ENCODE measurements at places on chromosomes 11 and 22.

DNA sequence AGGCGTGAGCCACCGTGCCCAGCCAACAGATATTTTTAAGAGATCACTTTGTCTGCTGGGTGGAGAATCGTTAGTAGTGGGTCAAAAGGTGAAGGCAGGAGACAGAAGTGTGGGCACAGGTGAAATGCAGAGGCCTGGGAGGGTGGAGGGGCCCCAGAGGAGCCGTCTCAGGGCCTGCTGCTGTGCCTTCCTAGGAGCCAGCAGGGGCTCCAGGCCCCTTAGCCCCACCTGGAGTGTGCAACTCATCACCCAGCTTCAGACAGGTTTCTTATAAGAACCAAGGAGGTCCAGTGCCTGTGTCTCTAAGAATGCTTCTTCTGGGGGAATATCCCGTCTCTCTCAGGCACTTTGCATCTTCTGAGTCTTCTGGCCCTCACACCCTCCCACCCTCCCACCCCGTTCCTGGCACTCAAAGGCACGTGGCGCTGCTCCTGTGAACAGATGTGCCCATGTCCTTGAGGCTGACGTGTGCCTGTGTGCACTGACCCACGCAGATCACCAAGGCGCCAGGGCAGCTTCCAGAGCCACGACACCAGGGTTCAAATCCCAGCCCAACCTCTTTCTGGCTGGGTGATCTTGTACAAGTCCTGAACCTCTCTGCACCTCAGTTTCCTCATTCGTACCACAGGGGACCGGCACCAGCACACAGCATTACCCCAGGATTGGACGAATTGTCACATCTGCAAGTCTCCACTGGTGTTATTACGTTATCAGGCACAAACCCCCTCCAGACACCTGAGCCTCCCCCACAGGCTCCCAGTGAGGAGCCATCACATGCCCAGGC is 3.4 kb downstream of the ARSA start:
- no peak for DNase-seq

- DNase-seq: no peak
These were observed 41.6 kb downstream of the CD44 start for GRCh38 chr11:35180317-35181233.

DNA sequence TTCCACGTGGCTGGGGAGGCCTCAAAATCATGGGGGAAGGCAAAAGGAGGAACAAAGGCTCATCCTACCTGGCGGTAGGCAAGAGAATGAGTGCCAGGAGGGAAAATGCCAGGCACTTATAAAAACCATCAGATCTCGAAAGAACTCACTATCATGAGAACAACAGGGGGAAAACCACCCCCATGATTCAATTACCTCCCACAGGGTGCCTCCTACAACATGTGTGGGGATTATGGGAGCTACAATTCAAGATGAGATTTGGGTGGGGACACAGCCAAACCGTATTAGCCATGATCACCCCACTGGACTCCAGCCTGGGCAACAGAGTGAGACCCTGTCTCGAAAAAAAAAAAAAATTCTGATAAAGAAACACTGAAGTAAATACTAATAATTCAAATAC is 87.1 kb downstream of the FCHSD2 start:
- DNase-seq: no peak

- no peak for DNase-seq
These were observed 188.5 kb upstream of the ISX start for GRCh38 chr22:34877506-34877905.

DNA sequence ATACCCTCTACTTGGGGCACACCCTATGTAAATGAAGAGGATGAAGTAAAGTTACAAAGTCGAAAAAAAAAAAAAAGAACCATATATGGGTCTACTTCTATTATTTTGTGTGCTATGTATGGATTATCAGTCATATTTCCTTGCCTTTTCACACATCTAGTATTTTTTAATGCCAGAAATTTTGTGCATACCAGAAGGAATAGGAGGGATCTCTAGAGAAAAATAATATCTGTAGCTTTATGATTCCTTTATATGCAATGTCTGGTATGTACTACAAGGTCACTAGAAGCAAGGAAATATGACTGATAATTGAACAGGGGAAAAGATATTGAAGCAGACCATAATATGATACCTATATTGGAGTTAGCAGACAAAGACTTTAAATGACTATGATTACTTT is 713.4 kb downstream of the OPCML start:
- no peak for DNase-seq

- DNase-seq: peak; percentile 85
These were observed at the start of gene PTPMT1 for GRCh38 chr11:47565340-47566148. TSS of gene PTPMT1 (plus strand) at chr11:47565599. CDS start at chr11:47565623, 24 bp downstream.

DNA sequence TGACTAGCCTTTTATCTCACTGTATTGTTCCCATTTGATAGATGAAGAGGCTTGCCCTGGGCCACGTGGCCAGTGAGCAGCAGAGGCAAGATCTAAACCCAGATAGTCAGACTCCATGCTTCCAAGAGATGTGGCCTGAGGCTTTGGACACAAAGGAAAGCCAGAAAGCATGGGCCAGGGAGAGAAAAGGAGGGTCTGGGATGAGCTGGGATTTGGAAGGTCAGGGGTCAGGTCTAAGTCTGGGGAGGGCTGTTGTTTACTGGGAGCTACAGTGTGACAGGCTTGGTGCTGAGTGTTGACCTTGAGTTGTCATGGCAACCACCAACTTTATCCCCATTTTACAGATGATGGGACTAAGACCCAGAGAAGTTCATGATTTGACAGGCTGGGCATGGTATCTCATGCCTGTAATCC is 2.1 kb downstream of the SLC35E4 start:
- DNase-seq: peak; percentile 2

DNA sequence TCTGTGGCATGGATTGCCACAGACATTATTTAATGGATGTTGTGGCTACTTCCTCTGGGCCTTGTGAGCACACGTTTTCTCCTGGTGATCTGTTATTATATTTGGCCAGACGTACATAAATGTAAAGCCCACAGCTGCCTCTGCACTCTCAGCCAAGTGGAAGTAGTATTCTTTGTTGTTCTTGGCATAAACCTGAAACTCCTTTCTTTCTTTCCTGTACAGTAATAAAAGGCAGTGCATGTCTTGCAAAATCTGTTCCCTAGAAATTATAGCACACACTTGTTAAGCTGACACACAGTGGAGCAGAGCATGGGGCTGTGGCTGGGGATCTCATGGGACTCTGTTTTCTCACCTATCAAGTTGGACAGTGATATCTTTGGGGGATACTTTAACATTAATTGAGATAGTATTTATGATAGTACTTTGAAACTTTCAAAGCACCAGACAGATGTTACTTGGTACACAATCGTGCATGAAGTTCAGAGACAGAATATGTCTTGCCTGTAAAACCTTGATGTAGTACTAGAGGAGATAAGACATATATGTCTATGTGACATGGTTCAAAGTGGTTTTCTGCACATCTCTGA is 20.9 kb downstream of the PANX1 start:
- no peak for DNase-seq

DNA sequence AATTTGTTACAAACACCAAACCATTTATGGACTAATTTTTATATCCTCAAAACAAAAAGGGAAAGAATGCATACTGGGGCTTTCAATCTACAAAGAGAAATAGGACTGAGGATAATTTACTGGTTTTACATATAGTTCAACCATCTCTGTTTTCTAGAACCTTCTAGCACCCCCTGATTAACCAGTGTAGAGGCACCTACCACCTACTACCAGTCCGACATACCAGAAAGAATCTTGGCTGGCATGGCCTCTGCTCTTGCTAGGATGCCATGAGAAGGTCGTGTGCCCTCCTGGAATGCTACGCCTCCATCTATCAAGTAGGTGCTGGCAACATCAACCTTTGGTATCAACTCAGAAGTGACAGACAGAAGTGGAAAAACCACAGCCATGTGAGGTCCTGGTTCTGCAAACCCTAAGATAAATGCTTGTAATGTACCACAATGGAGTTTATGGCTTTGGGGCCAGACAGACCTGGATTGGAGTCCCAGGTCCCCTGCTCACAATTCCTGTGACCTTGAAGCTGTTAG is 28.2 kb downstream of the MYH9 start:
- no peak for DNase-seq

GRCh38 chr11:3865388-3866193 is 10.1 kb downstream of the STIM1 start:
- peak; percentile 34 for DNase-seq

DNA sequence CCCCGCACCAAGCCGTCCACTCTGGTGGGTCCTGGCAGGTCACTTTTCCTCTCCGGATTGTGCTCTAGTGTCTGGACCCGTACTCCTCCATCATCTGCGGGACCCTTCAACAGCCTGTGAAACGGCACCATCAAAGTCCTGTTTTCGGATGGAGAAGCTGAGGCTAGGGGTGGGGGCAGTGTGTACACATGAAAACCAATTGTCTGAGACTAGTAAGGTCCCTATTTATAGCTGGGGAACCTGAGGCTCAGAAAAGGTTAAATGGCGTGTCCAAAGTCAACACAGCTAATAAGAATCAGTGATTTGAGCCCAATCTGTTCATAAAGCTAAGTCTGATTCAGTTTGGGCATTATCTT is 668 bp upstream of the LRRC32 start:
- DNase-seq: no peak

GRCh38 chr11:8354622-8355415 is 91.1 kb upstream of the LMO1 start:
- no peak for DNase-seq

DNA sequence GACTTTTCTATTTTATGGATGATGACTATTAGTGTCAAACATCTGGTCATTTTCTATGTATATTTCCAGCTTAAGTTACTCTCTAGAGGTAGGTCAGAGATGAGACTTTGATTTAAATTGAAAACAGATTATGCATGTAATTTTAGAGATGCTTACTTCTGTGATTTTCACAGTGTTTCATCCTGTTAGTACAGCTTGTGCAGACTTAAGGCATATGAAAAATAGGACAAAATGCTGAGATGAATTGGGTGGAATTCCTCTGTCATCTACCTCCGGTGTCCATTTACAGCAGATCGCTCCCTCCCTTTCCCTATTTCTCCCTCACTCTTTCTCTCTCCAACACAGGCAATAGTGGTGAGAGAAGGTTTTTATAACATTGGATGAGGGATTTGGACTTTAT is 14.1 kb downstream of the JAM3 start:
- DNase-seq: no peak

DNA sequence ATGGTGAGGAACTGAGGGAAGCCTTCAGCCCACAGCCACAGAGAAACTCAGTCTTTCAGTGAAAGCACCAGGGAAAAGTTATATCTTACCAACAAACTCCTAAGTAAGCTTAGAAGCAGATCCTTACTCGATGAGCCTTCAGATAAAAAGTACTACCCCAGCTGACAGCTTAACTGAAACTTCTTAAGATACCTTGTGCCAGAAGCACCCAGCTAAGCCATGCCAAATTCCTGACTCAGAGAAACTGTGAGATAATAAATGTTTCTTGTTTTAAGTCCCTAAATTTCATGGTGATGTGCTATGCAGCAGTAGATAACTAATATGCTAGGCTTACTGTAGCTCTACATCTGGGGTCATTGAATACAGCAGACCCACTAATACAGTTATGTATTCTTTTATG is 2025.0 kb downstream of the LRRC4C start:
- no peak for DNase-seq

DNA sequence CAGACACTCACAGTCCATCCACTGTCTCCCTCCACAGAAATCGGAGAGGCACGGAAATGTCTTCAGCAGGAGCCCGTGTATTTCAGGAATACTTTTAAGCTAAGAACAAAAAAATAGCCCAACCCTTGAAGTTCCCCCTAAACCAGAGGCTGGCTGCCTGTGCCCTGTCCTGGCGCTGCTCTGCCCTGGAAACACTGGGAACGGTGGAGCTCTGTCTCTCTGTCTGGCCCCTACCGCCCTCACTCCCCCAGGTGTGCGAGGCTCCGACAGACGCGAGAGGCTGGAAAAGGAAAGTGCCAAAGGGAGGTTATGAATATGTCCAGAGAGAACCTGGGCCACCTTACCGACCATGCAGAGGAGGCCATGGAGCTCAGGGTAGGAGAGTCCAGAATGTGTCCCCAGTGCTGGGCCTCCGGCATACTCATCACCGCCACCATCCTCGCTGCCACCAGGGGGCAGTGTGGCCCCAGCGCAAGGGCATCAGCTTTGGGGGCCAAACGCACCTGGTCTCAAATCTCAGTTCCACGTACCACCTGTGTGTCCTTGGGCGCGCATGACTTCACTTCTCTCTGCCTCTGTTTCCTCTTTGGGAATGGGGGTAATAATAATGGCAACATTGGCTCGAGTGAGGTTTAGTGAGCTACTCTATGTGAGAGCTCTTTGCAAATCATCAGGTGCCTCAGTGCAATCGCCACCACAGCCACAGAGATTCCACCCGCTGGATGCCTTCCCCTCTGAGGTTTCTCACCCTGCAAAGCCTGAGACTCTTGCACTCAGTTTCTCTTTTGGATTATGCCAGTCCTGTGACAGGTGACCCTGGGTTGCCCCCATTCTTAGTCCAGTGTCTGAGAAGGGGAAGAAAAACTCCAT is 10.4 kb upstream of the SLCO2B1 start:
- peak; percentile 88 for DNase-seq
